ENCODE measurements at places on chromosomes 5 and 9. TPM values are rescaled to one million over a fixed set of nuclear protein-coding genes. Genes with fewer than 3 reads are reported as not detected.

Gene DAPK1
- total RNA-seq = 94.7 TPM

DNA sequence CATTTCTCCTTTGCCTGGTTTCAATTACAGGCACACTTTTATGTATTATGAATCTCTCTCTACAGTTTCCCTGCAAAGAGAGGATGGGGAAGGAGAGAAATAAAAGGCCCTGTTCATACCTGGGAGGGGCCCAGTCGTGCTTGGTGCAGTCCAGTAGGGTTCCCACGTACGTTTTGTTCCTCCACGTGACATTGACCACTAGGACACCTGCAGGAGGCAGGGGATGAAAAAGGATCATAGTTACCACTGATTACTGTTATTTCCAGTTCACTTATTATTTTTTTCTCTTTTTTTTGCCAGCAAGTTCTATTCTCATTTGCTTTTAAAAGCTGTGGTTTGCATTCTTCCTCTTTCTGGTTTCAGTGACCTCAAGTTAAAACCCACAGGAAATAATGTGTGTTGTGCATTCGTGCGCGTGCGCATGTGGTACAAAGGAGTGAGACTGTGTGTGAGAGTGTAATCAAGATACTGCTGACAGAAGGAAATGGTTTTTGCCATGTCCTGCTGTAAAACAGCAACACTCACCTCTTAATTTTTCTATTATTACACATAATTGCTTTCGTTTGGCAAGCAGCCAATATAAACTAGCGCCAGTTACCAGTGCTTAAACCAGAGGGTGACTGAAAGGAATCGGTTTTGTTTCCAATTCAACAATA lies 96.8 kb downstream of the ZNF608 start:
- peak; percentile 99 for DNase-seq

GRCh38 chr9:70924895-70925547 lies 196.4 kb downstream of the TRPM3 start:
- no peak for DNase-seq

- DNase-seq = no peak
Measured at GRCh38 chr5:153619771-153620170, 129.3 kb downstream of the GRIA1 start.

DNA sequence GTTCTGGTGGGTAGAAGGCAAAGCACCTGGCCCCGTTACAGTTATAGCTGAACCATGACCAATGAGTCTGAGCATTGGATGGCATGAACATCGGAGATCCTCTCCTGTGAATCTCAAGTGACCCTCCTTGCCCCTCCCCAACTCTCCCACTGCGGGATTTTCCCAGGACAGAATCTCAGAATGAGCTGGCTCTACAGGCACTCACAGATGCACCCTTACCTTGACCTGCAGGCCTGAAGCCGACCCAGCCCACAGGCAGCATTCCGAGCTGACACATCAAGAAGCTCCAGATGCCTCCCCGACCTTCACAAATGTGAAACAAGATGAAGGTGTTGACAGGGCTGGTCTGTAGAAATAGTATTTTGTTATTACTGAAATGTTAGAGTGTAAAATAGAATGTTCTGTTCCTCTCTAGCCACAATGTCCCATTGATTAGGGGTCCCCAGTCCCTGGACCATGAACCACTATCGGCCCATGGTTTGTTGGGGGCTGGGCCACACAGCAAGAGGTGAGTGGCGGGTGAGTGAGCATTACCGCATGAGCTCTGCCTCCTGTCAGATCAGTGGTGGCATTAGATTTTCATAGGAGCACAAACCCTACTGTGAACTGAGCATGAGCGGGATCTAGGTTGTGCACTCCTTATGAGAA lies 263.4 kb downstream of the AUH start:
- no peak for DNase-seq

GRCh38 chr5:57805170-57805569 lies 322.6 kb upstream of the ACTBL2 start:
- DNase-seq = no peak
